T47D (cell line): ENCODE measurements at places on chromosomes 2 and 18.

- DNase-seq = no peak
Observed at GRCh38 chr2:146527166-146527565, 1317.7 kb upstream of the ACVR2A start.

- no peak for DNase-seq
Observed at GRCh38 chr2:221503965-221504364, 68.1 kb downstream of the EPHA4 start.

DNA sequence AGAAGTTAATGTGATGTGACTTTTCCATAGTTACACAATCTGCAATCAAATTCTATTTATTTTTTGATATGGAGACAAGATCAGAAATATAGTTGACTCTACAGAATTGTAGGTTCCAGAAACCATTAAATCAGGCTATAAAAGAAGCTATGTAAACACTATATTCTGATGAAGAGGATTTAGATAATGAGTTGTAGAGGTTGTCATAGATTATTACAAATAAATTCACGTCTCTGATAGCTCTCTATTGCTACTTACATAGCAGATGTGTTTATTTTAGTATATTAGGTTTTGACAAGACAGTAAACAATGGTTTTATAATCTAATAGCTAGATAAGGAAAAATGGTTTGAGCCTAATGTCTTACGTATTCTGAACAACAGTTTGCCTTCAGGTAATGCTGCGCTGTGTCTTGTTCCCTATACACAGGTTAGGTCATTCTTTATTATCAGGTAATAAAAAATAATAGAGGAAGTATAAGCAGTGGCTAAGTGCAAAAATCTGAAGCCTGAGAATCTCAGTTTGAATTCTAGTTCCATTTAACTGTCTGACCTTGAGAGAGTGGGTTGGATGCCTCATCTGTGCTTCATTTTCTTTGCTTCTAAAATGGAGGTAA, 93.4 kb downstream of the PPP1R1C start:
- DNase-seq = no peak

DNA sequence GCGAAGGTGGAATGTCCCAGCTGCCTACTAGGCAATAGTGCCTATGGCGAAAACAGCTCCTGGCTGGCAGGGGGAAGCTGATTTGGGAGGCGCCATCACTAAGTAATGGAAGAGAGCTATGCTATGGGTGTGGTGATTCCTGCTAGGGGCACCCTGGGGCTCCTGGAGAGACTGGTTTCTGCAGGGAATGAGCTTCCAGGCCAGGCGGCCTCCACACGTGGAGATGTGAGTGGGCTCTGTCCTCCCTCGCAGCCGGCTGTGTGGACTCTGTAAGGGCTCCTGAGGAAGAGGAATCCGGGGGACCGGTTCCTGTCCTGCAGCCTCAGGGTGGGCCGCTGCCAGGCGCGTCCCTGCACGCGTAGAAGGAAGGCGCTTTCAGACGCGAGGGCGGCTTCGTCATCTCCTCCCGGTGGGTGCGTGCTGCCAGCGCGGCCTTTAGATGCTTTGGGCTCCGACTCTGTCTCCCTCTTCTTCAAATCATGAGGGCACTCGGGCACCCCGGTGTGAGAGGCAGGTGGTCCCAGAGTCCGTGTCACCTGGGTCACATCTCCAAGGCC, 55.5 kb upstream of the ANKRD62 start:
- no peak for DNase-seq

- no peak for DNase-seq
Observed at GRCh38 chr2:159151198-159152127, 135.0 kb downstream of the WDSUB1 start.

DNA sequence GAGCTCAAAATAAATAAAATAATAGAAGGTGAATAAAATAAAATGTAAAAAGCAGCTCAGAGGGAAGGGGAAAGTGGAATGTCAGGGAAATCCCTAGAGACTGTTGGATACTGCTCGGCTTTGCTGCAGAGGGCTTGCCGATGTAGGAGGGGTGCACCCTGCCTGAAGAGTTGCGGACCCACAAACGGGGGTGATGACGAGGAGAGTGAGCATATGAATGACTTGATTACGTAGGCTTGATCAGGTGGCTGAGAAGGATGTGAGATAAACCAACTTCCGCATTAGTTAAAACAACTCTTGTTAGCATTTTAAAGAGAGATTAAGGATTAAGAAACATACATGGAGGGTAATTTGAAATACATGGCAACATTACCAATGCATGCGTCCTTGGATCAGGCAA, 21.0 kb upstream of the TMEM237 start:
- DNase-seq = no peak

DNA sequence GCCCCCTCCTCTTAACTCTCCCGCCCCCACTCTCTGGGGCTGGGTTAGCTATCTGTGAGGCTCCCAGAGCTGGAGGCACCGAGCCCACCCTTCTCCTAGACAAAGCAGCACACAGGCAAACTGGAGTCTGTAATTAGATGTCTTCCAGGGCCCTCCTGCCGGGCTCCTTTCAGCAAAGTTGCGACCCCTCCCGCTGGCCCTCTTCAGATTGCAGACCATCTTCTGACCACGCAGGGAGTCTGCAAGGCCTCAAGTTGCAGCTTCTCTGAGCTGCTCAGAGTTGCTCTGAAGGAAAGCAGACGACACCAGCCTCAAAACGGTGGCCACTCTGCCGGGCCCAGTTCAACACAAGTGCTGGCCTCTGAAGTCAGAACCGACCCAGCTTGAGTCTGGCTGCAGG, 228.4 kb upstream of the COPS8 start:
- DNase-seq = no peak

DNA sequence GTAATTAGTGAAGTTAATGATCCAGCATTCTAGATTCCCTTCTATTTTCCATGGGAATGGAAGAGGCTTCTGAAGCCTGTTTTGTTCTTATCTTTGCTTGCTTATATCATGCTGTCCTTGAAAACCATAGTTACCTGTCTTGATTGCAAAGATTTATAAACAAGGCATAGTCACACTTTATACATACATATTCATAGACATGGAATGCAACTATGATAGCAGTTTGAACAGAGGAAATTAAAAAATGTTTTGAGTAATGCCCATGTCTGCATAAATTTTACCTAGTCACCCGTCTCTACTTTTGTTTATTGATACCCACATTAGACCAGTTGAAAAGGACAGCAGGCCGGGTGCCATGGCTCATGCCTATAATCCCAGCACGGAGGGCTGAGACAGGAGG, 289.0 kb downstream of the PTPRM start:
- DNase-seq = no peak

GRCh38 chr18:13424363-13424762, 205.8 kb downstream of the LDLRAD4 start:
- no peak for DNase-seq

- DNase-seq = no peak
Observed at GRCh38 chr2:59770651-59771050, 782.8 kb downstream of the BCL11A start.

DNA sequence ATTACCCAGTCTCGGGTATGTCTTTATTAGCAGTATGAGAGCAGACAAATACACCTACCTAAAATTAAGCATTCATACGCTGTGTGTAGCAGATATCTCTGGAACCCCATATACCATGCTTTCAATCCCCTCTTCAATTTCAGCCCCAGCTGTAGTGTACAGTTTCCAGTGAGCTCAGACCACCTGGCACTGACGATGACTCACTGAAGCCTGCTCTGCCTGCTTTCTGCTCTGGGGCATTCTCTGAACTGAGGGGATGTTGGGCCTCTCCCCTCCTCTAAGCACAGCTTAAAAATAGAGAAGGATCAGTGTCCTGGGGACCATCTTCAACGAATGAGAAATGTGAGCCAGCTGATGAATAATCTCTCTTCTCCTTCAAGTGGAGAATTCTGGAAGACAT, 8.7 kb upstream of the CCL20 start:
- DNase-seq = no peak

DNA sequence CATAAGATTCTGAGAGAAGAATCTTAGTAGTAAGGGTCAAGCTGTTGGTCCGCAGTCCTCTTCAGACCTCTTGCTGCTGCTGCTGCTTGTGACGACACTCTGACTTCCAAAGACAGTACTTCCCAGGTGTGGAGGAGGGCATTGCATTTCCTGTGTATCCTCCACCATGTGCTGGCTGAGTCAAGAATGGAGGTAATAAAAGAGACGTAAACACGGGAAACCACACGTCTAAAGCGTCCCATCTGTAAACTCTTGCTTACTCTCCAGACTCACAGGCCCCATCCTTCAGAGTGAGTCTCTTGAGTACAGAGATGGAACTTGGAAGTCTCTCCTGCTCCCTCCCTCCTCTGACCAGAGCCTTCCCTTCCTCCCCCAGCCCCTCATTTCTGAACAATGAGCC, 25.6 kb downstream of the KLHL29 start:
- DNase-seq = no peak
